ENCODE measurements at places on chromosomes 4 and X.

GRCh38 chrX:154730253-154730891 lies 20.5 kb downstream of the GAB3 start:
- no peak for DNase-seq

DNA sequence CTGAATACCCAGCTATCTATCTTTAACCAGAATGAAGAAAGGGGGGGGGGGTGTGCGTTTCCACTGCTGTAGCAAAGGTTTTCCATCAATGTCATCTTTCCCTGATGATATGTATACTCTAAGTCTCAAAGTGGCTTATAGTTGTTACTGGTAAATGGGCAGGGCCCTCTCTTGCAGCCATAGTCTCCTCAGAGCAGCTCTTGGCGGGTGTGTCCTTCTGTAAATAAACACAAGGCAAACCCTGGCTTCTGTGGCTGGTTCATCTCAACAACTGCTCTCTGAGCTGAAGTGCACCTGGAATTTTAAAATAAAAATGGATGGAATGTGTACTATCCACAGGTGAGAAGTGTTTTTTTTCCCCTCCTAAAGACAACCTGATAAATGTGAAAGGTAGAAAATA lies 57.5 kb upstream of the SCML1 start:
- no peak for DNase-seq

DNA sequence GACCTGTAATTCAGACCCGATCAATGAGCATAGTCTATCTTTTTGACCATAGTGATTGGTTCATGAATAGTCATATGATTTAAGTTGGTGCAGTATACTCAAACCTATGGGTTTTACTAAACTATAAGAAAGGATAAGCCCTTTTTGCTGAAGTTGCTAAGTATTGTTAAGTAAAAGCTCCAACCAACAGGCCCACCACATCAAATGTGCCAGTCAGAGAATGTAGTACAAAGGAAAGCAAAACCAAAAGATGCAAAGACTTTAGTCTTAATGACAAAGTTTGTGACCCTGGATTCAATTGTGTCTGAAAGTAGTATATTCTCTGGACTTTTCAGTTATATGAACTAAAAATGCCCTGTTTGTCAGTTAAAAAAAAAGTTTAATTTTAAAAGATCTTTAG lies 208.1 kb upstream of the TET2 start:
- no peak for DNase-seq

DNA sequence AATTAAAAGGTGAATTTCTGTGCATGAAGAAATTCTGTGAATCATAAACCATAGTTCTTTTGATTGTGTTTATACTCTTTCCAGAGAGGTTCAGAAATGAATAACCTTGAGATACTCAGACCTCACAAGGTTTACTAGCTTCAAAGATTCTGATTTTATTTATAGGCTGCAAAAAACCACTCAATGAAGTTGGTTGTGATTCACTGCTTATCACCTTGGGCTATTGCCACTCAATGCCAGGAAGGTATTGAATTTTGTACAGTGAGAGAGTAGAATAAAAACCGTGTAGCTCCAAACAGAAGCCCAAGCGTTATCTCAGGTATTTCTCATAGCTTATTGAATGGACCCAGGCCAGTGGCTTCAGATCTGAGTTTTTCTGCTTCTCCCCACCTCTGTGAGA lies 118.7 kb downstream of the FHIP1A start:
- DNase-seq, result no peak

- DNase-seq, result no peak
These were observed 67.6 kb downstream of the MRPL1 start for GRCh38 chr4:77930154-77930639.

DNA sequence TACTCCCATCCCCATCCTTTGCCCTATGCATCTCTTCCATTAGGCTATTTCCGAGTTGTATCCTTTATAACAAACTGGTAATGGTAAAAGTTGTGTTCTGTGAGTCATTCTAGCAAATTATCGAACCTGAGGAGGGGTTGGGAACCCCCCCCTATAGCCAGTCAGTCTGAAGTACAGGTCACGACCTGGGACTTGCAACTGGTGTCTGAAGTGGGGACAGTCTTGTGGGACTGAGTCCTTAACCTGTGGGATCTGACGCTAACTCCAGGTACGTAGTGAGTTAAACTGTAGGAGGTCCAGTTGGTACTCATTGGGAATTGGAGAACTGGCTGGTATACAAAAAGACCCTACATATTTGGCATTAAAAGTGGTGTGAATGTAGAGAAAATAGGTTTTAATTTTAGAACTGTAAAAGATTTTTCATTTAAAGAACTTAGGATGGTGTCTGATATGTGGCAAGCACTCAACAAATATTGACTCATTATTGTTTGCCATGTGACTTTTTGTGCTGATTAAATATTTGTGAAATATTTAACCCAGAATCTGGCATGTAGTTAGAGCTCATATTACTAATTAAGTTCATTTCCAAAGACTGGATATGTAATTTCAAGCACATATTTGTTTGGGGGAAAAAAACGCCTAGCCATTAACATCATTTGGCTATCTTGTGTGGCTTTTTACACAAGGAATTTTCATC lies 50.7 kb downstream of the CHST7 start:
- DNase-seq, result no peak

DNA sequence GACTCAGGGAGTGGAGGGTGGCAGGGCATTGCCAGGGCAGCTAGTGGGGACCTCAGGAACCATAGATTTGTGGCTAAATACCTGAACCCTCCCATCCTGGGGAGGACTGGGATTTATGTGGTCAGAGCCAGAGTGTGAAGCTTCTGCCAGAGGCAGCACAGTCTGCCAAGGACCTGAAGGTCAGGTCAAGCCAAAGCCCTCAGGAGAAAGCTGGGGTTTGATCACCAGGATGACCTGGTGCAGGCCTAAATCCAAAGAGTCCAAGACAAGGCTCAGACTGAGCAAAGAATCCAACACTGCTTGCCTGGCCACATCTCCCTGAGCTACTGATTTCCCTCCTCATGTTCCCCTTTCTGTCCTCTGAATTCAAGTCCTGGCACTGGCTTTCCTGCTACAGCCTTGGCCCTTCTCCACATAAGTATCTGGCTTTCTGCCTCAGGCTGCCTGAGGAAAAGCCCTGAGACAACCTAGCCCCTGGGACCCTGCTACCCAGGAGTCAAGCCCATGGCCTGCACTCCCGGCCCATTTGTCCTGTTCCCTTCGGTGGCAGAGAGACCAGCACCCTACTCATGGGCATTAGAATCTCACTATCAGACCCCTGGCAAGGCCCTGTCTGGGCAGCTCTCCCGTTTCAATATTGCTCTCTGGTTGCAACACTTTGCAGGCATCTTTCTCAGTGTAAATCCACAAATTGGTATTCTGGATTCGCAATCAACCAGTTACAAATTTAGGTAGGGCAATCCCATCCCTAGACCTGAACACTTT lies 39.3 kb upstream of the SLC25A43 start:
- no peak for DNase-seq

DNA sequence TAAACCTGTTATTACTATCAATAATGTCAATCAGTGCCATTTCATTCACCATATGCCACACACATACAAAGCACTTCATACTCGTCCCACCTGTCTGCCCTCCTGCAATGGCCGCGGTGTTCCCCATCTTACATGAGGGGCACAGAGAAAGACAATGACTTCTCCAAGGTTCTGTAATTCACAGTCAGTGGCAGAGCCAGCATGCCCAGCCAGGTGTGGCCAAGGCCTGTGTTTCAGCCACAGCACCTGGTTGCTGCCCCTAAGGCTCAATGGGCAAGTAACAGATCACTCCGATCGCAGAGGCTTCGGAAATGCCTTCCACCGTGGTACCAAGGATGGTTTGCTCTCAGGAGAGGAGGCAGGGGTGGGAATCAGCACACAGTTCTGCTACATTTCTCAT lies 10.9 kb downstream of the AFAP1 start:
- DNase-seq, result no peak

- DNase-seq, result no peak
These were observed 22.7 kb upstream of the SRD5A3 start for GRCh38 chr4:55323375-55323774.

GRCh38 chrX:4451591-4451990 lies 738.1 kb upstream of the PRKX start:
- no peak for DNase-seq

GRCh38 chrX:77505227-77505626 lies 58.0 kb downstream of the FGF16 start:
- no peak for DNase-seq

DNA sequence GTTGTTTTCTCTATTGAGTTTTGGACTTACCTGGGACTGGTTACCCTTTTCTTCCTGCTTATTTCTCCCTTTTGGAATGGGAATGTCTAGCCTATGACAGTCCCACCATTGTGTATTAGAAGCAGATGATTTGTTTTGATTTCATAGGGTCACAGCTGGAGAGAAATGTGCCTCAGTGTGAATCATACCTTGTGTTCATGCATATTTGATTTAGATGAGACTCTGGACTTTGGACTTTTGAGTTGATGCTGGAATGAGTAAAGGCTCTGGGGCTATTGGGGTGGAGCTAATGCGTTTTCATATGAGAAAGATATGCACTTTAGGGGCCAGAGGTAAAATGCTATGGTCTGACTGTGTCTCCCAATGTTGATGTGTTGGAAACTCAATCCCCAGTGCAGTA lies 30.5 kb upstream of the TEX13C start:
- no peak for DNase-seq

GRCh38 chrX:31124536-31124935 lies 52.7 kb upstream of the FTHL17 start:
- DNase-seq, result no peak

GRCh38 chr4:158786121-158786601 lies 17.3 kb downstream of the FNIP2 start:
- DNase-seq, result no peak

- DNase-seq, result no peak
These were observed 26.6 kb downstream of the NFKB1 start for GRCh38 chr4:102527695-102528283.

DNA sequence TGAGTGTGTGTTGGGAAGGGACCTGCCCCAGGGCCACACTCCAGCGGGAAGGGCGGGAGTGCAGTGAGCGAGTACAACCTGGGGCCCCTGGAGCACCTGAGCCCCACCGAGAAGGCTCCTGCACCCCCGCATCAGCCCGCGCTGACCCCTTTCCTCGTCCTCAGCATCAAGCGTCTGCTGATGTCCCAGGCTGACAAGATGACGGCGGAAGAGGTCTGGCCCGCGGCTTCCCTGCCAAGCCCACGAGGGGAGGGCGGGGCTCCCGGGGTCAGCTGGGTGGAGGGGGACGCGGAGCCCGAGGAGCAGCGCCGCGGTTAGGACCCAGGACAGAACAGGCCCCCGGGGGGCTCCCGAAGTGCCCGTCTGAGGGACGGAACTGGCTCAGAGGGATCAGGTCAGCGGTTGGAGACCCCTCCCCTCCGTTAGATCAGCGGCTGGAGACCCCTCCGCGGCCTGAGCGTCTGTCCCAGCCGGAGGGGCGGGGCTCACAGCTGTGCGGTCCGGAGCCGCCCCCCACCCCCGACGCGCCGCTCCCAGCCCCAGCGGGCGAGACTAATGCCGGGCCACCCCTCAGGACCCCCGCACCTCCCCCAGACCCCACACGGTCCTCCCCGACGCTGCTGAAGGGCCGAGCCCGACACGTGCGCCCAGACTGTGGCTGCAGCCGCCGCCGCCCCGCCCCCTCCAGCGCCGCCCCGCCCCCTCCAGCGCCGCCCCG lies 6.7 kb downstream of the MYL5 start:
- peak; percentile 87 for DNase-seq

- peak; percentile 80 for DNase-seq
These were observed 772 bp downstream of the CYP4V2 start for GRCh38 chr4:186192066-186192612.

DNA sequence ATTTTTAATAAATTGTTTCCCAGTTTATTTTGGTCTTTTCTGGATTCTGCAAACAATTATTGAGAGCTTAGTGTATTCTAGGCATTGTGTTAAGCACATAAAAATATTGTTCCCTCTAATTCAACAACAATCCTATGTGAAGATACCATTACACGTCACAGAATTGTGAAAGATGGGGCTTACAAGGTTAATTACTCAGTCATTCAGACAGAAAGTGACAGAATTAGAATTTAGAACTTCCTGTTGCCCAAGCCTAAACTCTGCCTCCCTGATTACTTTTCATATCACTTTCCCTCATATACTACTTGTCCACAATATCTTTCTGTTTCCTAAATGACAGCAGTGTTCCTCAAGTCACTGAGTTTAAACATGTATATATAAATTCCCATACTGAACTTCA lies 186.7 kb upstream of the VEGFC start:
- no peak for DNase-seq

GRCh38 chrX:17023661-17024060 lies 77.2 kb downstream of the REPS2 start:
- DNase-seq, result no peak

- DNase-seq, result no peak
These were observed 10.6 kb upstream of the PYURF start for GRCh38 chr4:88533937-88534750.

- peak; percentile 65 for DNase-seq
These were observed 39.8 kb upstream of the NAP1L5 start for GRCh38 chr4:88737307-88737941.

GRCh38 chr4:113641025-113641431 lies 120.5 kb downstream of the CAMK2D start:
- DNase-seq, result no peak

DNA sequence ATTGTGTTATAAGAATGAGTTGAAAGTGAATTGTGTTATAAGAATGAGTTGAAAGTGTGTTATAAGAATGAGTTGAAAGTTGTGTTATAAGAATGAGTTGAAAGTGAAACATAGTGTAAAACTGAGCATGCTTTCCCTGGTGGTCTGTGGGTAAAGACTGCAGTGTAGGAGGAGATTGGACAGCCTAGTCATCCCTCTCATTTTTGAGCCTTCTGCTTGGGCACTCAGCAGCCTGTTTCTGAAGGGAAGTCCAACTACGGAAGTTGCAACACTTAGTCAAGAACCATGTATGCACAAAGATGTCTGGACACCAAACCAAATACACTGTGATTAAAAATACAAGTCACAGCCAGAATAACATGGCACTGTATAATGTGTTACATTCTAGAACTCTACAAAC lies 72.6 kb downstream of the ANK2 start:
- DNase-seq, result no peak

GRCh38 chrX:32530802-32531403 lies 680.4 kb downstream of the DMD start:
- DNase-seq, result peak; percentile 51

GRCh38 chrX:23286731-23287130 lies 47.9 kb upstream of the PTCHD1 start:
- no peak for DNase-seq

DNA sequence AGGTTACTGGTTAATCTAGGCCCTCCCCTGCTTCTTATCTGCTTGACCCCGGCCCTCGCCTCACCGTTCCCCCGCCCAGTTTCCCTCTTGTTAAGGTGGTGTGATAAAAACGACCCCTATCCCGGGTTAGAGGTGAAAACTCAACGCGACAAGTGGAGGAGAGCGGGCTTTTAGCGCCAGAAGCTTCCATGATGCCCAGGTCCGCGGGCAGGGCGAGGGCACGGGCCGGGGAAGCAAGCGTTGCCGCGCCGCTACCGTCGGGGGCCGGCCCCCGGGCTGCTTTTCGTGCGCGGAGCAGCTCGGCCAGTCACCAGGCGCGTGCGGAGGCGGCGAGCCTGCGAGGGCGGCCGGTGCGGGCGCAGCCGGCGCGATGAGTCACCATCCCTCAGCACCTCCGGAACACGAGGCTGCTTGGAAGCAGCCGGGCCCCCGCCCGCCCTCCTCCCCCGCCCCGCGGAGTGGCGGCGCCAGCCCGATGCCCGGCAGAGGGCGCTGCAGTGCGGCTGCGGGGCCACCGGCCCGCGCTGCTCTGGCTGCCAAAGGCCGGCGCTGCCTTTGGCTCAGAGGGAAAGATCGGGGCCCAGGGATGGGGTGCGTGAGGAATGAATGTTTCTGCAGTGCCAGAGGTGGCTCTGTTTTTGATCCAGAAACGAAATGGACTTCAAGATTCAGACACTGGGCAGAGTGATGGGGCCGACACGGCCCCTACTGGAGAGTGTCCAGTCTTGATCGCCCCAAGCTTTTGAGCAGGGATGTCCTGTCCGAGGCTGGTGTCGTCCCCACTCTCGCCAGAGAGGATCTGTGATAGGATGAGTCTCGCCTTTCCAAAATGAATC lies 107.8 kb downstream of the NHSL2 start:
- DNase-seq, result peak; percentile 92

All from endodermal cell (in vitro differentiated cells).